EL (cell line): ENCODE measurements at places on chromosomes 16 and 17.
A peak's percentile ranks its signal among the peaks of the same experiment; 100 is the strongest.

- no peak for DNase-seq
Observed at GRCh38 chr17:944266-944826, 35.2 kb downstream of the NXN start.

- no peak for DNase-seq
Observed at GRCh38 chr16:11260596-11260966, 4.6 kb upstream of the SOCS1 start.

- no peak for DNase-seq
Observed at GRCh38 chr17:46877466-46877865, 26.1 kb downstream of the WNT9B start.

- peak; percentile 36 for DNase-seq
Observed at GRCh38 chr17:50708050-50709000, 611 bp upstream of the ANKRD40 start.

- DNase-seq, result peak; percentile 88
Observed at GRCh38 chr17:40953881-40954280, 12.9 kb downstream of the KRT39 start.
